ENCODE measurements at places on chromosomes 5 and 9.
A peak's percentile ranks its signal among the peaks of the same experiment; 100 is the strongest.

- peak; percentile 65 for DNase-seq
Measured at GRCh38 chr9:33166231-33167083, 679 bp downstream of the B4GALT1 start.

- DNase-seq, result no peak
Measured at GRCh38 chr9:131500377-131500776, 2.3 kb upstream of the POMT1 start.

DNA sequence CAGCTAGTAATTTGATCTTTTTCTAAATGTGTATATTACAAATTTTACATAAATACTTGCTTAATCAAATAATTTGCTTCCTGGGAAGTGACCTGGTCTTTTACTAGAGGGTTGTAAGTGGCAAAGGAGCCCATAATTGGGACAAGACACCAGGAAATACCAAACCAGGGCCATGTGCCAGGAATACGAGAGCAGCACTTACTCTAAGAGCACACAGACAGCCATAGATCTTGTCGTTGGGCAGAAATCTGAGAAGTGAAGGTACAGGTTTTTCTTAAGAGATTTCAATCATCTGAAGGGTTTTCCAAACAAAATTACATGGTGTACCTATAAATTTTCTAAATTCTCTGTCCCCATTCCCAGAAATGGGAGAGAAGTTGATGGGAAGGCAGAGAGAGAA lies 179.3 kb downstream of the HINT1 start:
- no peak for DNase-seq

- DNase-seq, result no peak
Measured at GRCh38 chr5:69276422-69277174, 41.9 kb downstream of the CDK7 start.

DNA sequence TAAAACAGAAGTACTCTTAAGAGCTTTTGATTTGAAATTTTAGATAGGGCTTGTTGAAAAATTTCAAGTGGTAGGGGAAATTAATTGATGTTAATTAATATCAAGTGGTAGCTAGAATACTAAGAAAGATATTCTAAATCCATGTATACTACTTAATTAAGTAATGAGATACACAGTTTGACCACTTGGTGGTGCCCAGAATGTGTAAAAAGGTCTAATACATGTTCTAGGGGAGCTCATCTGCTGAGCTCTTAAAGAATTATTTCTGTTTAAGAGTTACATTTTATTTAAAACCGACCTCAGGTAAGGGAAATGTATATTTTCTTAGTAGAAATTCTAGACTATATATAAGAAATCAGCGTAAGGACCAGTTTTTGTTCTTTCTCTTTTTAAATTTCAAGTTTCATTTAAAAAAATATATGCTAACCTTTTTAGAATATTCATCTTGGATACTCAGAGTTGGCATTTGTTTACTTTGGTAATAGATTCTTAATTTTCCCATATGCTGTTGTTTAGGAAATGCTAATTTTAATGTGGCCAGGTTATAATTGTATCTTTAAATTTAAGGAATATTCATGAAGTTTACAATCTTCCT lies 61.5 kb downstream of the LNPEP start:
- DNase-seq, result peak; percentile 75

DNA sequence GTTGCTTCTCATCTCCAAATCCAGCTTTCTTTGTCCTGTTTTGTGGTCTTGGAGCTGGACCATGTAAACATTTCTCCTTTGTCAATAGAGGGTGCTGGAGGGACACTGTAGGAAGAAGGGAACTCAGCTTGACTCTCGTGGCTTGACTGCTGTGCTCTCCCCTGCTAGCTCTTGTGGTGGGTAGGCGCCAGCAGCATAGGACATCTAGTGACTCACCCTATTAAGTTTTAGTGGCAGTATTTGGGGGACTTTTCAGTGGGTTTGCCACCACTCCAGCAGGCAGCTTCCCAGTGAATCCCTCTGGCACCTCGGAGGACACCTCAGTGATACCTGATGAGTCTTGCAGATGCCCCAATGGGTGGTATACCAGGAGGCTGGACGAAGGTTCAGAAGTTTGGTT lies 97.8 kb downstream of the TSSK1B start:
- no peak for DNase-seq

GRCh38 chr5:176625512-176625911 lies 4.8 kb downstream of the SNCB start:
- DNase-seq, result no peak

DNA sequence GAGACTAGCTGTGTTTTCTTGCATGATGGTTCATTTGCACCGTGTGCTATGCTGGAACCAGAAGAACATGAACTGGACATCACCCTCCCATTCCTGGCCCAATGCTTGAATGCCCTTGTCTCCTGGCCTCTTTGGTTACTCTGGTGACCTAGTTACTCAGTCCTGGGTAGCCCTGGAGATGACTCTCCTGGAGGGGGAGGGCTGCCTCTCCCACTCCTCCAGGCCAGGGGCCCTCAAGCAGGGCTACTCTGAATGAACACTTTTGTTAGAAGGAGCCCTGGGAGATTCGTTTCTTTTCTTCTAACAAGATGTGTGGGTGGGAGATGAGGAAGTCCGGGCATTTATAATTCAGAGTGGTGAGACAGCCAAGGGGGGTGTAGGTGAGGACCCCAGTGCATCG lies 12.0 kb upstream of the NKX2-5 start:
- DNase-seq, result no peak

- DNase-seq, result no peak
Measured at GRCh38 chr5:124796495-124796894, 50.1 kb upstream of the ZNF608 start.

GRCh38 chr5:36743891-36744772 lies 132.4 kb upstream of the NIPBL start:
- peak; percentile 90 for DNase-seq

GRCh38 chr5:150565868-150566267 lies 57.9 kb downstream of the NDST1 start:
- DNase-seq, result no peak

DNA sequence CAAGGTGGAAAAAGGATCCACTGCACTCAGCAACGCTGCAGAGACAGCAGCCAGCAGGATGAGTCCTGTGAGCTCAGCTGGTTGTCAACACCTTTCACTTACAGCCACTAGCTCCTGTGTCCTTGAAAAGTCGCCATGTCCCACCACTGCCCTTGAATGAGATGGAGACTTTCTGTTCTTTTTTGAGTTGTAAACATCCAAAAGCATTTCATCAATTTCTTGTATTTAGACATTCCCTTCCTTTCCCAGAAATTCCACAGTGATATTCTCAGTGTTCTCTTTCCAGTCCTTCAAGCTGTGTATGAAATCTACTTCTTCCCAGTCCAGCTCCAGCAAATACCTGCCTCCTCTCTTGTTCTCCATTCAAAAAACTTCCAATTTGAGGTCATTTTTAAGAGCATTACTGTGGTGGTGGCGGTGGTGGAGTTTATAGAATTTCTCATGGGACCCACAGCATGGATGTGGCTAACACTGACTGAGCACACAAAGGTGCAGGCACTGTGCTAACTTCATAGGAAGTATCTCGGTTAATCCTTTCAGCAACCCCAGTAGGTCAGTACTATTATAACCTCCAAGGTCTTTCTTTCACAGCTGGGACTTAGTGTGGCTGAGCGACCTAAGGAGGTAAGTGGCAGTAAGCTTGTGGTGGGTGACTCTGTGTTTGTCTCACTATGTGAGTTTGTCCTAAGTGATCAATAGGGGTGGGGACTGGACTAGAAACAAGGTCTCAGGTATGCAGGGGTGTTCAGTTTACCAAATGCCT lies 15.0 kb upstream of the GPX3 start:
- peak; percentile 34 for DNase-seq

DNA sequence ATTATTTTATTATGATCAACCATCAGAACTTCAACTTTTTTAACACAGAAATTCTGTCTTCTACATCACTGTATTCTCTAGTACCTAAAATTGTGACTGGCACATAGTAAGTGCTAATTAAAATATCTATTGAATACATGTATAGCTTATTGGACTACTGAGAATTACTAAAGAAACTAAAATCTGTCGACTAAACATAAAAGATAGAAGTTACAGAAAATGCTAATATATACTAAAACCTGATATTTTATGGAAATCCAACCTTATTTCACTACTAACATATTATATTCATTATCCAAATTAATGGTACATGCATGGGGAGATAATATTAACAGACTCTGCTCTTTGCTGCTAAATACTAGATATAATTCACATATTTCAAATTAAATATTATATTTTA lies 153.6 kb downstream of the DTWD2 start:
- DNase-seq, result no peak

DNA sequence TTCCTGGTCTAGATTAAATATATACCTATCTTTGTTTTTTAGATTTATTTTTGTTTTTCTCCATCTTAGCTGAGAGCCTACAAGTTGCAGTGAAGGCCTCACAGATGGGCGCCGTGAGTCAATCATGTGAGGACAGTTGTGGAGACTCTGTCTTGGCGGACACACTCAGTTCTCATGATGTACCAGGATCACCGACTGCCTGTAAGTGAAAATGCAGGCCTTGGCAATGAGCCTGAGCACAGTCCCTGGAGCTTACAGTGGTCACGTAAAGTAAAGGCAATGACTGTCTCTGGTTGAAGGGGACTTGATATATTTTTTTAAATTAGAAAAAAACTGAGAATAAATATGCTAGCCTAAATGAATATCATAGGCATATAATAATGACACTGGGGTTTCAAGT lies 271.9 kb downstream of the ARHGEF28 start:
- no peak for DNase-seq

DNA sequence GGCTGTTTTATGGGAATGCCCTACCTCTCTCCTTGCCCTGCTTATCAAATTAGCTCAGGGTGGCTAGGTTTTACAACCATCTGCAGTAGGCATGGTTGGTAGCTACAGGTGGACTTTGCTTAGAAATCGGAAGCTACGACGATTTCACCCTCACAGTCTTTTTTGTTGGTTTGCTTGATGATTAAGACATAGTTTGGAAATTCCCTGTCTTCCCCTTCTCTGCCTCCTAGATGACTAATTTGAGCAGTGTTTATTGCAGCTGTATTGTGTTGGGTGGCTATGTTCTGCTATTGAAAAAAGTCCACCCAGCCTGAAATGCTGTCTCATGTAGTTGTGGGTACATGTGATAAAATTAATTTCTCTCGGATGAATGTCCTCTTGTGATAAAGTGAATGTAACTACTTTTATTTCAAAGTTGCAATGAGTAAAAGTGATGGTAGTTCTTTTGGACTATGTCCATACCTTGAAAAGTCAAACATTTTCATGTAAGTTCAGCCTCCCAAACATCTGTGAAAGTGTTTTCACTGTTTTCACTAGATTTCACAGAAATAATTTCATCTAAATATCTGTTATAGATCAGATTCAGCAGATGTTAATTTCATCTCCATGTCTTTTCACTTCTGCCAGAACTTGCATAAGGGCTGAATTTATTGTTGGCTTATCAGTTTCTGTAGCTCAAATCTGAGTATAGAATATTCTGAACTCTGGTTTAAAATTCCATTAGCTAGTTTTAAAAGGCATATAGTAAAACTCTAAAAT lies 37.3 kb upstream of the FYB1 start:
- peak; percentile 16 for DNase-seq

DNA sequence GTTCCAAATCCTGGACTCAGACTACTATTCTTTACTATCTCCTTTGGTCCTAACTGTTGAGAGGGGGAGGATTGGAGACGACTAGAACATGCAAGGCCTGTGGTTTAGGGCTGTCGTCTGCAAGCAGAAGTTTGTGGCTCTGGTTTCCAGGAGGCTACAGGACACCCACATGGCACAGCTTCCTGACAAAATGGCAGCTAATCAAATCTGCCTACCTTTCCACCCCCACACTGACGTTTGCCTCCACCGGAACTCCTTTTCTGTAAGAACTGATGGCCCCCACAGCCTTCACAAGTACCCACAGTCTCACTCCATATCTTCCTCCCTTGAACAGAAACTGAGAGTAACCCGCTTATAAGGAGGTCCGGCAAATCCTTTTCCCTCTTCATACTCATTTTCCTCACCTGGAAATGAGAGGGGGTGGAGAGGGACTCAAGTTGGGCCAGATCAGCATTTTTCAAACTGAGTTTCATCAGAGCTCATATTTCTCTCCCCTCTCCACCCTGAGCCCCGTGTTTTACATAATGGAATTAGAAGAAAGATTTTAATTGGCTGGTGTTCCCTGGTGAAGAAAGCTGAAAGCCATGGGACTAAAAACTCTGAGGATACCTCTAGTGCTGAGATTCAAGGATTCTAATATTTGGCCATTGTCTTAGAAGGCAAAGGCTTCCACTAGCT lies 5.2 kb downstream of the SLC31A2 start:
- DNase-seq, result no peak

DNA sequence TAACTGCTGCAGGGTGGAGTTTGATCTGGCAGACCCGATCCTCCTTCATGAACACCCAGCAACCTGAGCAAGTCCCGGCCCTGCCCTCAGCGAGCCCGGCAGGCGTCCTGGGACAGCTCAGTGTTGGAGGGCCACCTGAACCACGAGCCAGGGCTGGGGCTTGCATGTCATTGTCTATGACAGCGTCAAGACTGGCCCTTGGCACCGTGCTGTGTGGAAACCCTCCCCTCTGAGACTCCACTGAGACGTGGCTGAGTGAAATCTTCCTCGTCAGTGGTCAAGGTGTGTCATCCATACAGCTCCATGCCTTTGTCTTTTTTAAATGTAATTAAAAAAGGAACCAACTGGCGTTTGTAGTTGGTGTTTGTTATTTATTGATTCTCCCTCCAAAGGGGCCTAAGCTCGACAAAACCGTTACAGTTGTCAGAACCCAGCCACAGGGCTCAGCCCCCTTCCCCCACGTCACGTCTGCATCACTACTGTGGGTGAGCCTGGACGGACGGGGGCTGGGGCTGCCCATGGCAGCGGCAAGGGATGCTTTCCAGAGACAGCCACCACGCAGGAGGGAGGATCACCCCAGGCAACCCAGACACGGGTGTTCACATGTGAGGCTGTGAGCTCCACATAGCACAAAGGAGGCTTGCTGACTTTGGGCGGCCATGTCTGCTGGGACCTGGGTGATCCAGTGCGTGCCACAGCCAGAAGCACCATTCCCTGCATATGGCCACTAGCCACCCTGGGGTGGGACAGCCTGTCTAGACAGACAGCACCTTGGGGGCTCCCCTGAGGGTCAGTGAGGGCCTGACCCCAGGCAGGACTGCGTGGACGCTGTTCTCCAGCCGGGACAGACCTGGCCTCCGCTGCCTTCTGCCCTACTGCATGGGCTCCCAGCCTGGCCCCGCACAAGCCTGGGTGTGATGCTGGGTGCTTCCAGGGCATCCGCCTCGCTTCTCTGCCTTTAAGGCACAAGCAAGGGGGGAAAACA lies 7.3 kb downstream of the UCK1 start:
- no peak for DNase-seq

DNA sequence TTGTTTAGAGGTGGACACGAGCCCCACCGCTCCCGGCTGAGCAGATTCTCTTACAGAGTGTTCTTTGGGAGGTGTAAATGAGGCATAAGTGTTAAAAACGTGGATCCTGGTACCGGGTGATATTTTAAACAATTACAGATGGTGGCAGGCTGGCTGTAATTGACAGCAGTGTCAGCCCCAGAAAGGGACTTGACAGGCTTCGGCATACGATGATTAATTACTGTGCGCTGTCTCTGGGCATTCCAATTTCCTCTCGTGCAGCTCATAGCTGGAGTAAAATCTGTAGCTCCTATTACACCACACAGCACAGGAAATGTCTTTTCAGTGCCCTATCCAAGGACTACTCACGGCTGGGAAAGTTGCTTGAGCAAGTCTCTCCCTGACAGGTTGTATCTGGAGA lies 305.4 kb upstream of the IRX2 start:
- no peak for DNase-seq

Measured in stomach (tissue), 19 donors.